ENCODE measurements at places on chromosomes 2 and 18. TPM values are rescaled to one million over a fixed set of nuclear protein-coding genes. Genes with fewer than 3 reads are reported as not detected.

Gene FAM124B
- 1.5 TPM for total RNA-seq

Gene PTH2R
- not detected for total RNA-seq

GRCh38 chr2:203437511-203437910 is 97.6 kb downstream of the RAPH1 start:
- H3K36me3 ChIP-seq: peaks cover 29% of the 10 kb centered on the region
- DNase-seq: no peak
- H3K27me3 ChIP-seq: no peaks in the 10 kb centered on the region
- no peak overlapping the region for H3K27ac ChIP-seq
- no peak overlapping the region for H3K4me3 ChIP-seq

GRCh38 chr2:202339071-202339870 is 36.9 kb upstream of the BMPR2 start:
- no peak for DNase-seq
- no peaks in the 10 kb centered on the region for H3K27me3 ChIP-seq
- no peak overlapping the region for H3K4me3 ChIP-seq
- H3K27ac ChIP-seq: no peak overlapping the region
- no peaks in the 10 kb centered on the region for H3K4me1 ChIP-seq

- H3K4me1 ChIP-seq: peaks cover 58% of the 10 kb centered on the region
- H3K36me3 ChIP-seq: no peaks in the 10 kb centered on the region
- H3K4me3 ChIP-seq: no peak overlapping the region
- no peak for DNase-seq
- H3K27ac ChIP-seq: peak overlapping the region; percentile 97
Observed at GRCh38 chr2:30358842-30359241, 88.2 kb upstream of the LCLAT1 start.

- peaks cover 7% of the 10 kb centered on the region for H3K4me1 ChIP-seq
- no peaks in the 10 kb centered on the region for H3K27me3 ChIP-seq
- H3K36me3 ChIP-seq: no peaks in the 10 kb centered on the region
- H3K27ac ChIP-seq: no peak overlapping the region
- DNase-seq: no peak
Observed at GRCh38 chr2:120257522-120257921, 4.9 kb downstream of the RALB start.

All from thyroid gland (tissue), 4 donors.